ENCODE measurements at places on chromosomes 4 and X. TPM values are rescaled to one million over a fixed set of nuclear protein-coding genes. Genes with fewer than 3 reads are reported as not detected.

The ARHGAP24 gene
- polyA plus RNA-seq = 4.0 TPM

The CXorf58 gene
- 0.04 TPM for polyA plus RNA-seq

The ATP6AP1 gene
- polyA plus RNA-seq = 157 TPM

GRCh38 chrX:1027133-1027532 is 185.3 kb downstream of the CRLF2 start:
- no peak for DNase-seq
- H3K36me3 ChIP-seq = no peaks in the 10 kb centered on the region

DNA sequence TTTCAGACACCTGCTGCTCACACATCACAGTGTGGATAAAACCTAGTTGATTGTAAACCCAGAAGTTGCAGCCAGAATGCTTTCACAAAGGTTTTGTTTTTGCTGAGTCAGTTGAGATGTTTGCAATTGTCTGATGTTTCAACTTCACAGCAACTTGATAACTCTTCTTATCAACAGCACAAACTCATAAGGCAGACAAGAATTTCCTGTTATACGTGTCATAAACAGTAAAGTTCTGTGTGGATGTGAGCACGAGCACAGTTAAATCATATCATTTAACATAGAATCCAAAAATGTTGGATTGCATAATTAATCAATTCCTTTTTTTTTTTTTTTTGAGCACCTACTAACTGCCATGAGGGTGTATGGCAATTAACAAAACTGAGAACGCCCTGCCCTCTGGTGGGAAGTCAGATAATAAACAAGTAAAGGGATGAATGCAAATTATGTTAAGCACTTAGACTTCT is 512.2 kb downstream of the PDHA2 start:
- H3K4me1 ChIP-seq = no peaks in the 10 kb centered on the region
- no peaks in the 10 kb centered on the region for H3K27me3 ChIP-seq
- H3K27ac ChIP-seq = no peak overlapping the region
- peak; percentile 36 for DNase-seq
- H3K4me3 ChIP-seq = no peak overlapping the region

DNA sequence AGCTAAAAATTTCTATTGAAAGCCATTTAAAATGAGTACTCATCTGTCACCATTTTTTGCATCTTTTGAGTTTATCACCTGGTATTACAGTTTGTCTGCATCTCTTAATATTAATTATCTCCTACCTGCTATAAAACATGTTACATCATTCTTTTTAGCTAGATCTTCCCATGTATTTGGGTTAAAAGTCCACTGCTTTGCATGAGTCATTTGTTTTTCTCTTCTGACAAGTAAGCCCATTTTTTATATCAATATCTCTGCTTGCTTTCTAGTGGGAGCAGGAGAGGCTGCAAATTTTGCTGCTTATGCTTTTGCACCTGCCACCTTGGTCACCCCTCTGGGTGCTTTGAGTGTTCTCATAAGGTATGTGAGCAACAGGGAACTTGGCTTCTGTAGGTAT is 16.1 kb downstream of the NIPAL1 start:
- H3K4me3 ChIP-seq = no peak overlapping the region
- peak; percentile 61 for DNase-seq
- H3K27me3 ChIP-seq = no peaks in the 10 kb centered on the region

DNA sequence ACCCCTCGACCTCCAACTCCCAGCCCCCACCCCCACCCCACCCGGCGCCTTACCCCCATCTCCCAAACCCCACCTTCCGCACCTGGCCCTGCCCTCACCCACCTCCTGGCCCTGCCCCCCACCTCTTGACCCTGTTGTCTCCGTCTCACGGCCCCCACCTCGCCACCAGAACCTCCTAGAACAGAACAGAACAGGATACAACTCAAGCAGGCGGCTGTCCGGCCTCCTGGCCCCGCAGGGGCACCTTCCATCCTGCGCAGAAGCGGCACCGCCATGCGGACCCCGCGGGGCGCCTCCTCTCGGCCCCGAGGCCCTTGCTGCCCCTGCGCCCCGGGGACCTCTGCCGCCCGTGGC is 354 bp downstream of the CTAG2 start:
- H3K27me3 ChIP-seq = no peaks in the 10 kb centered on the region
- DNase-seq = no peak
- no peak overlapping the region for H3K27ac ChIP-seq
- no peaks in the 10 kb centered on the region for H3K36me3 ChIP-seq
- H3K4me3 ChIP-seq = no peak overlapping the region
- no peaks in the 10 kb centered on the region for H3K4me1 ChIP-seq

DNA sequence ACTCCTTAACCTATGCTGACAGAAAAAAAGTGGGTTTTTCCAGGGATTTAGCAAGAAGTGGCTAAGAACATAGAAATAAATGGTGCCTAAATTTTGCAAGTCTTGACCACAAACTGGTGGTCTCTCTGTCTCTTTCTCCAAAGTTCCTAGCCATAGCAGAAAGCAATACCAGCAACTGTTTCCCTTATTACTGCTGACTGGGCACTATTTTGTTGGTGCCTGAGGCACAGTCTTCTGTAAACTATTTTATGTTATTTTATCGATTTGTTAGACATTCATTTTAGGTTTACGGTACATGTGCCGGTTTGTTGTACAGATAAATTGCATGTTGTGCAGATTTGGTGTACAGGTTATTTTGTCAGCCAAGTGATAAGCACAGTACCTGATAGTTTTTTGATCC is 234.6 kb upstream of the TECRL start:
- H3K36me3 ChIP-seq = no peaks in the 10 kb centered on the region
- no peak overlapping the region for H3K4me3 ChIP-seq
- H3K4me1 ChIP-seq = no peaks in the 10 kb centered on the region
- H3K27me3 ChIP-seq = no peaks in the 10 kb centered on the region
